ENCODE measurements at places on chromosomes 3 and 15. TPM values are rescaled to one million over a fixed set of nuclear protein-coding genes. Genes with fewer than 3 reads are reported as not detected.

SST gene
- 0.94 TPM for total RNA-seq

IGF2BP2 gene
- total RNA-seq, result 59.1 TPM

UMPS gene
- 36.9 TPM for total RNA-seq

STAB1 gene
- not detected for total RNA-seq

PLS1 gene
- 13.9 TPM for total RNA-seq

EXOSC7 gene
- total RNA-seq, result 43.4 TPM

ZPLD1 gene
- total RNA-seq, result not detected

GABRG3 gene
- not detected for total RNA-seq

DNA sequence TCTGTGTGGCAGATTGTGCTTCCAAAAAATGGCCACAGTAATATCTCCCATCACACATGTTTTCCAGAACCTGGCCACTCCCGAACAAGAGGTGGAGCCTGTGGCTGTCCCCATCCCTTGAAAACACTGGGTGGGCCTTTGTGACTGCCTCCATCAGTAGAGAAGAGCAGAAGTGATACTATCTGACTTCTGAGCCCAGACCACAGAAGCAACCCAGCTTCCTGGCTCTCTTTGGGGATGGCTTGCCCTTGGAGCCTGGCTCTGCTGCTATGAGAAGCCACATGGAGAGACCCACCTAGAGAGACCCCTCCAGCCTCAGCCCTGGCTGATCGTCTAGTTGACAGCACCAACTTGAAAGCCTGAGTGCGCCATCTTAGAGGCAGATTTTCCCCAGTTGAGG, 39.8 kb upstream of the CMTM8 start:
- no peak for DNase-seq

- no peak for DNase-seq
Measured at GRCh38 chr3:171204942-171205341, 178.4 kb upstream of the SLC2A2 start.

DNA sequence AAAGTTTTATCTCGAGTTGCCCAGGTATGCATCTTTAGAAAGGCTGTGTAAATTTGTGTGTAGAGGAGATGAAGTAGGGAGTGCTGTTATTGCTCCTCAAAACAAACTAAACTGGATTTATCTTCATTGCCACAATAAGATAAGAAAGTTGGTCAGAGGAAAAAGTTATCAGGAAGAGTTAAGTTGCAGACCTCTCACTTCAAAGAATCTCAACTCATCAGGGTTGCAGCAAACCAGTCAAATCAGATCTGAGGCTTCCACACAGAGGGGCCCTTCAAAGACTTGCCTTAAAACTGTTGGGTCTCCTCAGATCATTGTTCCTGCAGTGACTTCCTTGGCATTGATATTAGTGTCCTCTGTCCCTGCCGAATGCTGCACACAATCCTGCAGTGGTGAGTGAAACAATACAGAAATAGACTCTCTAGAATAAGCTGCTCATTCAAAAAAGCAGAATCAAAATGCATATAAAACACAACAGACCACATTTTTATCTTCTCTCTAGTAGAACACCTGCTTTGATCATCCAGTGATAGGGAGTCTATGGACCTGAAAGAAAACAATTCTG, 191.2 kb upstream of the CBLB start:
- no peak for DNase-seq

GRCh38 chr3:138289260-138289659, 40.4 kb downstream of the NME9 start:
- no peak for DNase-seq

DNA sequence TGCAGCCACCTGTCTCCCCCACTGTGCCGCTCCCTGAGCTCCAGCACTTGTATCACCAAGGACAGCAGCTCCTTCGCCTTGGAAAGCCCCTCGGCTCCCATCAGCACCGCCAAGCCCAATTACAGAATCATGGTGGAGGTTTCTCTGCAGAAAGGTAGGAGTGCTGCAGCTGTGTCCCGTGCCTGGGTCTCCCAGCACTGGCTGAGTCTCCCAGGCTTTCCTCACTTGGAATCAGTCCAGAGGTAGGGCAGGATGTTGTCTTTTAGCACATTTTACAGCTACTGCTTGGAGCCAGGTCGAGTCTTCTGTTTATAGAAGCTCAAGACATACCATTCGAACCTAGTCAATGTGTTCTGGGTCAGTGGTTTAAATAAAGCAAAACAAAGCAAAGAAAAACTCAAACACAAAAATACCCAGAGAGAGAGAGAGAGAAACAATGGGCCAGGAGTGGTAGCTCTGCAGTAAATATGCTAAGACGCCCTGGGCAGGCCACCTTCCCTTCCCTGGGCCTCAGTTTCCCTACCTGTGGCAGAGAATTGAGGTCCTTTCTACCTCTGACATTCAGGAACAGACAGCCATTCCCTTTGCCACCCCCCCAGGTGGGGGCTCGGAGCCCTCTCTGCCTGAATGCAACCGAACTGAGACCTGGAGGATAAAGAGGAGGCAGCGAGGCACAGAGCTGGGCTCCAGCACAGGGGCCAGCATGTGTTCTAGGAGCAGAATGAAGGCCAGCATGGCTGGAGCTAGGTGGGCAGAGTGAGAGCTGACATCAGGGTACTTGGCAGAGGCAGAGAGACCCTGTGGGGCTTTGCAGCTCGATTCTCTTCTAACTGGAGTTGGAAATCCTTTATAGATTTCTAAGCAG, 44.1 kb downstream of the STARD5 start:
- DNase-seq, result peak; percentile 67

GRCh38 chr3:130258532-130258952, 86.9 kb upstream of the COL6A5 start:
- no peak for DNase-seq

DNA sequence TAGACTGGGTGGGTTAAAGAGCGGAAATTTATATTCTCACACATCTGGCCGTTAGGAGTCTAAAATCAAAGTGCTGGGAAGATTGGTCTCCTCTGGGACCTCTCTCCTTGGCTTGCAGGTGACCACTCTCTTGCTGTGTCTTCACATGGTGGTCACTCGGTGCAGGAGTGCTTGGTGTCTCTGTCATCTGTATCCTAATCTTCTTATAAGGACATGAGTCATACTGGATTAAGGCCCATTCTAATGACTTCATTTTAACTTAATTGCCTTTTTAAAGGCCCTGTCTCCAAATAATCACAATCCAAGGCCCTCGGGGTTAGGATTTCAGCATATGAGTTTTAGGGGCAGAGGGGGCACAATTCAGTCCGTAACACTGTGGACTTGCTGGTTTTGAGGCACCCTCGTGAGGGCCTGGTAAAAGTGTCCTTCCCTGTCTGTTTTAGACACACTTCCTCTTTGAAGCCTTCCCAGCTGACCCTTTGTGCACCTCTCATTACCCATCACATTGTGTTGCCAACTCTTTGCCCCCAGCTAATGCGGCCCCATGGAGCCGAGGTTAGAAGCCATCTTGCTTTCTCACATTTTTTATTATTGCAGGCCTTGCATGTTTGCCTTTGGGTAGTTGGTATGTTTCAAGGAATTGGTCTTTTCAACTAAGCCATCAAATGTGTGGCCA, 3.2 kb downstream of the XYLB start:
- peak; percentile 77 for DNase-seq

DNA sequence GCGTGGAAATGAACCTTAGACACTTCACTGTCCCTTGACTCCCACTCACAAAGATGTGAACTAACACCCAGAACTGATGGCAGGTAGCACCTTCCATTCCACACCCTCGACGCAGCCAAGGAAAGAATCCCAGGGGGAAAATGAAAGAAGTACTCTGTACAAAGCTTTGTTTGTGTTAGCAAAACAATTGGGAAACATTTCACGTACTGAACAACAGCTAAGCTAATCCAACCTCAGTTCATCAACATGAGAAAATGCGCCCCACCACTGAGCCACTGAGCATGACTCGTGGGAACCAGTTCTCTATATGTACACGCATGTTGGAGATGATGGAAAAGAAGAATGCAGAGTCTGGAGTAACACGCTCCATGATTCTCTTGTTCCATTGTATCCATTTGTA, 32.0 kb downstream of the CORO2B start:
- no peak for DNase-seq

GRCh38 chr3:52223449-52224408, 1.7 kb downstream of the TLR9 start:
- DNase-seq, result no peak

- no peak for DNase-seq
Measured at GRCh38 chr15:35394416-35394815, 151.5 kb downstream of the DPH6 start.

DNA sequence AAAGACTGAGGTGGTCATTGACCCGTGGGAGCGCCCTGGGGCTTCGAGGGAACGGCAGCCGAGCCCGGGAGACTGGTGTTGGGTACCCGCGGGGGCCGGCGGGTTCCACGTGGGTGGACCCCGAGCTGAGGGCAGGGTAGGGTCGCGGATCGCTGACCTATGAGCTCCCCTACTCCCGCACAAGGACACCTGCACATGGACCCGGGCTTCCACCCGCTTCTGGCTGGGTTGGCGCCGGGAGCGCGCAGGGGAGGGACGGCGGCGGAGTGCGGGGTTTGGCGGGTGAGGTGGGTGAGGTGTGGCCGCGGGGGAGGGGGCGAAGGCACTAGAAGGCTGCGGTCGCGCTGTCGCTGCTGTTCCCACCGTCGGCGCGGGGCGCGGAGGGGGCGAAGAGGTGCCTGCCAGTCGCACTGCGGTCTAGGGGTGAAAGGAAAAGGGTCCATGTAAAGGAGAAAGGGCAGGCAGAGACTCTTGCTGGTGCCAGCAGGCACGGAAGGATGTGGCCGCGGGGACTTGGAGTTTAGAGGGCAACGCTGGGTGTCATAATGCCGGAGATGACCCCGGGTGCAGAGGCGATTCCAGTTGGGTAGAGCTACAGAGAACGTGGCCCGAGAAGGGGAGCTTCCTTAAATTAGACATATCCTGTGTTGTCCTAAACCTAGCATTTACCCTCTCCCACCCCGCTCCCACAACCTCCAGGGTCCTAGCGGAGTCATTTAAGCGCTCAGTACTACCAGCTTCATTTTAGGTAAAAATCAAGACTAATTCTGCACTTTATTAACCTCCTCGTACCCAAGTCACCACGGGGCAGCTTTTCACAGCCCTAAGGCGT, 245.9 kb upstream of the TOPAZ1 start:
- peak; percentile 10 for DNase-seq

DNA sequence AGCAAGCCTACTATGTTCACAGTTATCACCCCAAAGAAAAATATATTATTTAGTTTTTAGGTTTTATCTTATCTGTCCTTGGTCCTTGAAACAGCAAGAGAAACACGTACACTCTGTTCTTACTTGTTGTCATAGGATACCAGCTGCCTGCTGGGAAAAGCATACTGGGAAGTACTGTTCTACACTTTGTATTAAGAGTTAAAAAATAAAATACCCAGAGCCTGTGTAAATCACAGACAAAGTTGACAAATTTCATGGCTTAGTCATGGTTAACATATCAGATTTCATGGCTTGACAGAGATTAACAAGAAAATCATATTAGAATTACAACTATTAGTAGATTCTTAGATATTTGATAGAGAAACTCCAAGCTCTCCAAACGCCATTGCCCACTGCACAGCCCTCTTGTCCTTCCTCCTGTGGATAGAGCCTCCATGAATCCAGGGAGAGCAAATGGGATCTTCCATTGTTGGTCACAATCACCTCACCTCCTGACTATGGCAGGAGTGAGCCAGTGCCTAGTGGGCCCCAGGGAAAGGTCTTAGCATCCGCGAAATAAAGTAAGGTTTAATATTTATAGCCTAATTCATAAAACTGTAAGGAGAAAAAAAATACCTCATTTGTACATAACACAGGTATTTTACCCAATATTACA, 128.1 kb upstream of the WNT5A start:
- peak; percentile 19 for DNase-seq

DNA sequence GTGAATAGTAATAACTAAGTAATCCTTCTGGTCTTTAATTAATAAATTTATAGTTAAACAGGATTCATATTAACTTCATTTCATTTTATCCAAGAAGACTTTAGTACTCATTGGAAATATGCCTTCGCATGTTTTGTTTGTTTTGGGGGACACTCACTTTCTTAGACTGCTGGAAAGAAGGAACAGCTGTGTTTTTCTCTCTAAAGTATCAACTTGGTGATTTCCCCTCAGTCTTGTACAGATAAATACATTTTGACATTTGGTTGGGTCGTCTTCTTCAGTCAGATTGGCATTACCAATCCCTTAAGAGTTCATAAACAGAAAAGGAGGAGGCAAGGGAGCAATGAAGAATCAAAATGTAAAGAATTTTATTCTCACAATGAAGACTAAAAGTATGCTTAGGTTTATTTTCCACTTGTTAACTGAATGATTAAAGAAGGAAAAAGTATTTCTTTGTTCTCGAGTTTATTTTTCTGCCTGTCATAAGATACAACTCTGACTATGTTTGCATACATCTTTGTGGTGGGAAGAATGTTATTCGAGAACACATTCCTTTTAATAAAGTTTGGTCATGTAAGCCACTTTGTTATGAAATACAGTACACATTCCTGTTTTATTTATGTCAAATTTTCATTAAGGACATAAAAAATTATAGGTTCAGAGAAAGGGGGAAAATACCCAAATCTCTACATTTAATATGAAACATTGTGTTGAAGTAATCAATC, 140.2 kb downstream of the GMNC start:
- DNase-seq, result no peak

DNA sequence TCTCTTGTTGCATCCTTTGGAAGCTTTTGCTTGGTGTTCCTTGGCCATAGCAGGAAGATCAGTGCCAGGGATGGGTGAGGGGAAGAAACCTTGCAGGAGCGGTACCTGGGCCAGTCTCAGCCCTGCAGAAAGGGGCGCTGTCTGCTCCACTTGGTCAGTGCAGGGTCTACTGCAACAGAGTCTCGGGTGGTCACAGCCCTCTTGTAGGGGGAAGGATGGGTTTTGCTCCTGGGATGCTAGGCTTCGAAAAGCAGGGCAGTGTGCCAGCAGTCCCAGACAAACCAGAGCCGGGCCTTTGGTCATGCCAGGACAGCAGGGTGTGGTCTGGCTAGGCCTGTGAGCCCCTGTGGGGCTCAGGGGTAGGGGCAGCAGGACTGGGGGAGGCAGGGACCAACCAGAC, 186.7 kb downstream of the APBA2 start:
- DNase-seq, result no peak

DNA sequence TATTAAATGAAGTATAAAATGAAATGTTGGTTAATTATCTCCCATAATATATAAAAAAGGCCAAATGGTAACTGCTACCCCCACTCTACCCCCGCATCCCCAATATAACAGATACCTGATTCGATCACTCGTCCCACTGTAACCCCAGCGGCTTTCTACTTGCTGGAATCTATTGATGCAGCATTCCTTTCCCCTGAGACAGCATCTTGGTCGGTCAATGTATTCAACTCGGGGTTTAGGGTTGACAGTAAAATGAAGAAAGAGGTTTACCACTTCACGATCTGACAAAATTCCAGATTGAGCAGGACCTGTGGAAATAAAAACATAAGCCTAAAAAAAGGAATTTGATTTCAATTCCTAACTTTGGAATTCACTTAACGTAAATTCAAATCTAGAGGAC, 18.6 kb upstream of the C15orf40 start:
- DNase-seq, result peak; percentile 84

DNA sequence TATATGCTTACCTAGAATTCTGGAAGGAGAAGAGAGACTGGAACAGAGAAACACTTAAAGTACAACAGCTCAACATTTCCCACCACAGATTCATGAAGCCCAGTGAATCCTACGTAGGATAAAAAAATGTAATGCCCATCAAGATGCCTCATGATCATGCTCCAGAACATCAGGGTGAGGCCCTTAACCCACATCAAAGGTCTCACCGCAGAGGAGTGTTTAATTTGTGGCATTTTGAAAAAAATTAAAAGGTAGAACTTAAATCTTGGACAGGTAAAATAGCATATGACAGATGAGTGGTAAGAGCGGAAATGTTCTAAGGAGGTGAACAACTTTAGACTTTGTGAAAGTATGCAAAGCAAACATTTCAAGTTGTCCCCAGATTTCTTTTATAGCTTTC, 9.7 kb upstream of the SLC6A20 start:
- no peak for DNase-seq
